ENCODE measurements at places on chromosomes 4 and X. TPM values are rescaled to one million over a fixed set of nuclear protein-coding genes. Genes with fewer than 3 reads are reported as not detected.

BEX5 gene
- polyA plus RNA-seq = 10.4 TPM

MAGED1 gene
- polyA plus RNA-seq = 334 TPM

ZGRF1 gene
- 14.0 TPM for polyA plus RNA-seq

SUV39H1 gene
- 7.6 TPM for polyA plus RNA-seq

CDKL5 gene
- 12.4 TPM for polyA plus RNA-seq

MAGEA12 gene
- polyA plus RNA-seq = not detected

LRRC66 gene
- 0.76 TPM for polyA plus RNA-seq

APLN gene
- 6.0 TPM for polyA plus RNA-seq

SPINK2 gene
- polyA plus RNA-seq = 0.26 TPM

DNA sequence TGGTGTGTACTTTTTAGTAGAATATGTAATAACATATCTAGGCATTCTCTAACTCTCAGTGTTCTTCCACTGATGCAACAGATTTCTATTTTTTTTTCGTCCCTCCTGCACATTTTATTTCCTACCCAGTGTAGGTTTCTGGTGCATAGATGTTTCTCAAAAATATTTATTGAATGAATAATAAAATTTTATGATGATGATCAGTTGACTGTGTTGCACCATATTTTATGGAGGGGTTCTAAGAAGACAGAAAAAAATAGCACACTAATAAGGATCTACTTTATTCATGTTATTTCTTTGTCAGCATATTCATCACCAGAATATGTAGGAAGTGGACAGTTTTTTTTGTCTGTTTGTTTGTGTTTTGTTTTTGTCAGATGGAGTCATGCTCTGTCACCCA, 2529.3 kb downstream of the ARAP2 start:
- DNase-seq = no peak

GRCh38 chr4:165723051-165723795, 149.8 kb upstream of the TLL1 start:
- no peak for DNase-seq

- no peak for DNase-seq
Observed at GRCh38 chr4:140846736-140847135, 90.6 kb upstream of the TBC1D9 start.

- peak; percentile 12 for DNase-seq
Observed at GRCh38 chrX:38166478-38167083, 54.1 kb downstream of the SRPX start.

- no peak for DNase-seq
Observed at GRCh38 chrX:69185141-69185540, 19.9 kb upstream of the PJA1 start.

DNA sequence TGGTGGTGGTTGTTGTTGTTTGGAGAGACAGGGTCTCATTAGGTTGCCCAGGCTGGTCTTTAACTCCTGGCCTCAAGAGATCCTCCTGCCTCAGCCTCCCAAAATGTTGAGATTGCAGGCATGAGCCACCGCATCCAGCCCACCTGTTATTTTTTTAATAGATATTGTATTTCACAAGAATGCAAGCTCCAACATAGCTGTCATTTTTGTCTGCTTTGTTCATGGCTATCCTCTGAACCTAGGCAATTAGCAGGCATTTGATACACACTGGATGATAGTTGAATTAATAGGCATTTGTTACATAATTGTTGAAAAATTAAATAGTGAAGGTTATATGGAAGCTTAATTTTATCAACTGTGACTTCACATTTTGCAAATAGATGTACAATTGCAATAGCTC, 64.7 kb downstream of the BANK1 start:
- DNase-seq = no peak

DNA sequence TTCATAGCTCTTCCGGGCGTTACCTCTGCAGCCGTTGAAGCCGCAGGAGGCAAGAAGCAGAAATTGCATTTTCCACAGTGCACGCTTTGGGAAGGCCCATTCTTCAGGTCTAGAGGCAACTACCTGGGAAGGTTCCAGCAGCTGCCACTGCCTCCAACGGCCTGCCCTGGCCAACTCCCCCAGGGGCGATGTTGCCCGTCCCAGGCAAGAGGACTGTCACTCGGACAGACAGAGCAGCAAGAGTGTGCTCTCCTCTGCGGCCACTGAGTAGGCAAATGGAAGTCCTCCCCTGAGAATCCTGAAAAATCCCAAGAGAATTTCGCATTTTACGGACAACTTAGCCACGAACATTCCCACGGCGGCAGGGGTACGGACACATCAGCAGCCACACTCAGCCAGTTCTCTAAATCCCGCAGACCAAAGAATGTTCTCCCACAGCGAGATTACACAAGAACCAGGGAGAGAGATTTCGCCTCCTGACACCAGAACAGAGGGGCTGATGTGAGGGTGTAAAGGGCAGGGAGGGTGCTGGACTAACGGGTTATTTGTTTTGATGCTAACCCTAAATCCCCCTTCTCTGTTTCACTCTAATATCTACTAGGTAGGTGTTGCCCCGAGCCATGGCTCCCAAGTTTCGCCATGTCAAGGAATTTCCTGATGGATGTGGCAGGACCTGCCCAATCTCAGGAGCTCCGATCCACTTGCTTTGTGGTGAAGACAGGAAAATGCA, 63.8 kb downstream of the SEPSECS start:
- no peak for DNase-seq

- no peak for DNase-seq
Observed at GRCh38 chr4:89491761-89492160, 184.2 kb upstream of the GPRIN3 start.

GRCh38 chrX:16851421-16851820, 18.7 kb downstream of the RBBP7 start:
- no peak for DNase-seq

DNA sequence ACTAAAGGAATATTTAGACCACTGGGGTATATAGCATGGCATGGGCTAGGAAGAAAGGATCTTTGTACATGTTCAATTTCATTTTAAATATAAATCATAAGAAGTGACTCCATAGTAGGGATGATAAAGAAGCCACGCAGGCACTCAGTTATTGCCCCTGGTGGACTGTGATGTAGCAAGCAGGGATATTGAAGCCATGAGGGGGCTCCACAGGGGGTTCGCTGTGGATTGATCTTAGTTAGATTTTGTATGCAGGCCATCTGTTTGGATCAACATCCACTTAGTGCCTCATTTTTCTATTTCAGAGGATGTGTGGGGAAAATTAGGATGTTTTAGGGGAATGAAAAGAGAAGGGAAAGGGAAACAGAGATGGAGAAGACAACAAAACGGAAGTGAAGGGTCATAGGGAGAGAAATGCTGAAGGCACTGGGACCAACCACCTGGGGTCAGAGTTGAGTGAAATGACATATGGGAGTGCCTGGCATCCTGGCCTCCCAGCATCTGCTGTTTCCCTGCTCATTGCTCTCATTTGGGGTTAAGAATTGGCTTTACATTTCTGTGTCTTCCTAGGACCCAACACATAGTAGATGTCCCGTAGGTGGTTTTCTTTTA, 11.2 kb upstream of the FREM3 start:
- DNase-seq = no peak

DNA sequence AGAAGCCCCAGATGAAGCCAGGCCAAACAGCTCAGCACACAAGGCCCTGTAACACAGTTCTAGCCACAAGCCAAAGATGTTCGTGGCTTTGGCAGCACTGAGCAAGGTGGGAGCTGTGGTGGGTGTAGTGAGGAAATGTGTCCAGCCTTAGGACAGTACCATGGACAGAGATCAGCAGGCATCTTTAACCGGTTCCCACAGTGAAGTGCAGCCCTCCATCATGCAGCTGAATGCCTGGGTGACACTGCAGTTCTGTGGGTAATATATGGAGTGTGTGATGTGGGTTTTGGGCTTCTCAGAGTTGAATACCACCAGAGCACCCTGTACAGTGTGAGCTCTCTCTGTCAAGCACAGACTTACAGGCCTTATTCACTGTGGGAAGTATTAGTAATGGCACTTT, 6.0 kb upstream of the NEXMIF start:
- DNase-seq = no peak

DNA sequence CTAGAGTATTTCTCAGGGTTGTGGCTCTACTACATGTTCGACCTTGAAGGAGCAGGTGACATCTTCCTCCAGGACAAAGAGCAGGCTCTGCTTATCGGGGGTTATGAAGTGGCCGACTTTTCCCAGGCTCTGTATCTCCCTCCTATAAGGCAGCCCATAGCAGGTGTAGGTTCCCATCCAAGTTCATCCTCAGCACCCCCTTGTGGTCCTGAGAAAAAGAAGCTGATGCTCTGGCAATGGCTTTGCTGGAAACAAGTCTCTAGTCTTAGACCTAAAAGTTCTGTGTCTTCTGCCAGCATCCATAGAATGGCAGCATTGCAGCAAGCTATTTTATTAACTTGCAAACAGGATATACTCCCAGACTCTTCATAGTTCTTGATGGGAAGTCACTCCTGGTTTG, 836.6 kb upstream of the PRKX start:
- DNase-seq = no peak

- DNase-seq = no peak
Observed at GRCh38 chrX:3378156-3378555, 31.7 kb upstream of the MXRA5 start.

- no peak for DNase-seq
Observed at GRCh38 chr4:127668770-127669169, 36.0 kb downstream of the INTU start.

GRCh38 chr4:40804598-40804997, 54.8 kb downstream of the NSUN7 start:
- no peak for DNase-seq

DNA sequence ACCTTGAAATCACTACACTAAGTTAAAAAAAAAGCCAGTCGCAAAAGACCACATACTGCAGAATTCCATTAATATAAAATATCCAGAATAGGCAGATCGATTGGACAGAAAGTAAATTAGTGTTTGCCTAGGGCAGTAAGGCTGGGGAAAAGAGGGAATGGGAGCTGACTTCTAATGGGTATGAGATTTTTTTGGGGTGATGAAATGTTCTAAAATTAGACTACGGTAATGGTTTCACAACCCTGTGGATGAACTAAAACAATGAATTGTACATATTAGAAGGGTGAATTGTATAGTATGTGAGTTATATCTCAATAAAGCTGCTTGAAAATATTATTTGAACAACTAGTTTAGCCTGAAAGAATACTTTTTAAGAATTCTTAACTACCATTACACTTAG, 6.7 kb upstream of the GPRIN3 start:
- DNase-seq = no peak

GRCh38 chrX:155435744-155436112, 22.7 kb downstream of the F8A3 start:
- no peak for DNase-seq

GRCh38 chr4:7004331-7004730, 38.8 kb upstream of the TADA2B start:
- no peak for DNase-seq

DNA sequence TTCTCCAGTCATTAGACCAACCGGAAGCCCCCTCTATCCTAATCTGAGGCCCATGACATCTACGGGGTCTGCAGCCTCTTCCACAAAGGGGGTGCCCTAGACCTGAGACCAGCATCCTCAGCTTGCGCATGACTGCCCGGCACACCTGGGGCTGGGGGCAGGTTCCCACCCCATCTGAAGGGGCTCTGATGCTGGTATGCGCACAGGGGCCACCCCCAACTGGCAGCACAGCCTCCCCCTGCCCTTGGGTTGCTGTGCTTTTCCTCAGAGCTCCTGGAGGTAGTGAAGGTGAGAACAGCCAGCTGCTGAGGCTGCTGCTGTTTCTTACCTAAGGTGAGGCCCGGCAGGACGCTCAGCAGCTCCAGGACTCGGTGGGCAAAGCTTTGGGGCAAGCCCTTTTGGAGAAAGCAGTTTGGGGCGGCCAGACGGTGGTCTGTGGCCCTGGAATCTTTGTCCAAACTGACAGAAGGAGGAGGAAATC, 18.9 kb upstream of the CPLX1 start:
- no peak for DNase-seq

- DNase-seq = no peak
Observed at GRCh38 chr4:15164571-15164970, 162.3 kb downstream of the CPEB2 start.

GRCh38 chr4:141814499-141814898, 178.1 kb downstream of the IL15 start:
- no peak for DNase-seq

GRCh38 chrX:17376431-17377077, 1.6 kb downstream of the NHS start:
- DNase-seq = no peak

DNA sequence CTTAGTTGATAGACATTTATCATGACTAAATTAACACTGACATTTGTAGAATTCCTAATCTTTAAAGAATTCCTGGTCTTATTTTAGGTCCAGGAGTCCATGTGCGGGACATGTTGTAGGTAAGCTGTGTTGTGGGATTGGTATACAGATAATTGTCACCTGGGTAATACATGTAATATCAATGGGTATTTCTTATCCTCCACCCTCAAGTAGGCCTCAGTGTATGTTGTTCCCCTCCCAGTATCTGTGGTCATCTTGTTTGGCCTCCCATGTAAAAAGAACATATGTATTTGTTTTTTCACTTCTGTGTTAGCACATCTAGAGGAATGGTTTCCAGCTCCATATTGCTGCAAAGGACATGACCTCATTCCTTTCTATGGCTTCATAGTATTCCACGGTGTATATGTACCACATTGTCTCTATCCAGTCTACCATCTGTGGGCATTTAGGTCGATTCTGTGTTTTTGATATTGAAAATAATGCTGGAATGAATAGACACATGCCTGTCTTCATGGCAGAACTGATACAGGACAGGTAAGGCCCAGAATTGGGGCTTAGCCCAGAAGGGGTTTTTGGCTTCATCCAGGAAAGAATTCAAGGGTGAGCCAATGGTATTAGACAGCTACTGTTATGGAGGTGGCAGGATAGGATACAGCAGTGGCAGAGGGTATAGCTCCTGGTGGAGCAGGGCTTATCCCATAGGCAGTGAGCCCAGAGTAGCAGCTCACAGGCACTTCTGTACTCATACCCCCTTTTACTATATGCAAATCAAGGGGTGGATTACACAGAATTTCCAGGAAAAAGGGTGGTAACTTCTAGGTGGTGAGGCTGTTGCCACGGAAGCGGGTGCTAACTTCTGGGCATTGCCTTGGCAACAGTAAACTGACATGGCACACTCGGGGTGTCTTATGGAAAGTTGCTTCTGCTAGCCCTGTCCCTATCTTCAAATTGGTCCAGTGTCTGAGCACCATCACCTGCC, 66.1 kb upstream of the WDR1 start:
- DNase-seq = no peak

GRCh38 chrX:150848914-150849365, 49.5 kb downstream of the CD99L2 start:
- no peak for DNase-seq

DNA sequence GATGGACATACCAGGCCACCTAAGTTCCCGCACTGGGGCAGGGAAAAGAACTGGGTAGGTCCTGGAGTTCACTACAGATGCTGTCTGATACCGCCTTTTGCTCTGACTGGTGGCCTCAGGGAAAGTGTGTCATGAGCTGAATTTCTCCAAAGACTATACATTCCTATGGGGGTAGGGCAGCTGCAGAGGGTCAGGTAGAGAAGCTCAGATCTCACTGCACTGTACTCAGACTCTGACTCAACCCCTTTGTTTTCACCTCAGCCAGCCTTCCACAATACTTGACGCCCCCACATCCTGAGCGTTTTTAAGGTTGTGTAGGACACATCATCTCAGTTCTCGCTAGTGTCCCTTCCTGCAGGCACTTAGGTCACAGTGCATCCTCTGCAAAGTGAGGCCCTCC, 7.8 kb downstream of the GATB start:
- DNase-seq = no peak
